Activated naive CD4-positive, alpha-beta T cell treated with Interleukin-2 at 50 U/mL for 16 hours (primary cell): ENCODE measurements at places on chromosomes 4 and X.

DNA sequence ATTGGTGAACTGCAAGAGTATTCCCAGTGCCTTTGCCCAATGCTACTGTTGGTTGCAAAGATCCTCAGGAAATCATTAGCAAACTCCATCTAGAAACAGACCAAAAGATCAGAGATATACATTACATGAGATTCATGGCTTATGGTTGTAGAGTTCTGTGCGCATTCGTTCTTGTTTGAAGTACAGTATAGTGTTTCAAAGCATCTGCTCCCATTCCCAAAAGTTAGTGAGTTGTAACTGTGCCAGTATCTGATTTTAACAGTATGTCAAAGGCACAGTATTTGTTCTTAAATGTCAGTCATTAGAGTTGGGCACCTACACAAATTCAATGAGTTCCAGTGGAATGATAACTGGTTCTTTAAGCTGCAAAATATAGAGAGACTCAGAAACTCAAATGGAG is 314.7 kb upstream of the ATOH1 start:
- no peak for DNase-seq

DNA sequence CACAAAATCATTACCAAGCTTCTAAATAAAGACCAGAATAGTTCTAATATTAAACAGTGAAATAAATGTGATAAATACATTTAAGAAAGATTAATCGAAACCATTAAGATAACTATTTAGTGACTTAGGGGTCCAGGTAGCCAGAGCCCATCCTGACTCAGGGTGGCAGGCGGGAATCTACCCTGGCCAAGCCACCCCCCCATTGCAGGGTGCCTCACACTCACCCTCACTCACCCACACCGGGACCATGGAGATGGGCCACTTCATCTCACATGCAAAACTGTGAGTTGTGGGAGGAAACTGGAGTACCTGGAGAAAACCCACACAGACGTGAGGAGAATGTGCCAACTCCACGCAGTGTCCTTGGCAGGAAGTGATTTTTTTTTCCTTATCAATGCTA is 237.6 kb upstream of the HAND2 start:
- DNase-seq = no peak

GRCh38 chrX:150702966-150703694 is 9.9 kb downstream of the MTMR1 start:
- no peak for DNase-seq

- DNase-seq = no peak
Measured at GRCh38 chr4:164753873-164754488, at the start of gene SMIM31. Gene SMIM31, plus strand, starts transcription at chr4:164754131. Its CDS starts 16,313 bp downstream, at chr4:164770444.

- DNase-seq = no peak
Measured at GRCh38 chr4:87375719-87376291, 15.2 kb downstream of the HSD17B11 start.

DNA sequence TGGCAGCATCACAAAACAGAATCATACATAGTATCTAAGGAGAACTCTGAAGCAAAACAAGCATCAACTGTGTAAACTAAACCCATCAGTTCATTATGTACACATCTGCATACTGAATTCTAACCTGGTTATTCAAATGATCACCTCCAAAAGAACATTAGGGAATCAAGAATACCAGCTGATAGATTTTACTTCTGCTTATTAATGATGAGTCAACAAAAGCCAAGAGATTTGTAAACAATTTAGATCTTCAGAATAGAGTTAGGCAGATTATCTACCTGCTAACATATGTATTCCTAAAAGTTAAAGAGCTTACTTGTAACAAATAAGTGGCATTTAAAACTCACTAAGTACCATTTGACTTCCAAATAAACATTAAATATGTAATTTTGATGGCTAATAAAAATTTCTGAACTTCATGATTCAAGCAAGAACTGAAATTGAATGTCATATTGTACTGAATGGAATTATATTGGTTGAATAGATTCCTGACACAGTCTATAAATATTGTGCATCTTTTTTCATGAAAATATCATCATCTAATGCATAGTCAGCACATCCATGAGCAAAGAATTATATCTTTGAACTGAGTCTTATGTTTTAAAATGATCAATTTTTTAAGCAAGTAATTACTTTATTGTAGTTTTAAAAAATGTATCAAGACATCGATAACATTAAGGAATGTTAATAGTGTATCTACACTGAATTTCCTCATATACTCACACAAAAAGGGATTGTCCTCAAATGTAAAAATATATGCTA is 470.5 kb downstream of the GRXCR1 start:
- DNase-seq = no peak
